ENCODE measurements at places on chromosomes 5 and 9.
A peak's percentile ranks its signal among the peaks of the same experiment; 100 is the strongest.

- no peak for DNase-seq
Measured at GRCh38 chr9:15693701-15694100, 140.9 kb downstream of the CCDC171 start.

GRCh38 chr5:38265546-38266179 is 7.3 kb downstream of the EGFLAM start:
- peak; percentile 61 for DNase-seq

DNA sequence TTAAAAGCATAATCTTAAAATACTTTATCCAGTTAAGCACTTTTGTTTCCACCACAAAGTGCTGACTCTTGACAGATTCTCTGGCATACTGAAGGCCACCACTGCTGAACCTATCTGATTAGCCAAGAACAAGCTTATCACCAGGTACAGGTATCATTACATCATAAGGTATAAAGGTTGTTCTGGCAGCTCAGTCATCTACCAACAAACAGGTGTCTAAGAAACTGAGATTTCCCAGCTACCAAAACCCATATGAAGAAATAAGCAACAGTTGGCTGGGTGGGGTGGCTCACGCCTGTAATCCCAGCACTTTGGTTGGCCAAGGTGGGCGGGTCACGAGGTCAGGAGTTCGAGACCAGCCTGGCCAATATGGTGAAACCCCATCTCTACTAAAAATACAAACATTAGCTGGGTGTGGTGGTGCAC is 5.0 kb downstream of the MTMR12 start:
- no peak for DNase-seq

GRCh38 chr9:124506931-124507879 is at the start of gene NR5A1:
Gene NR5A1 (minus strand): TSS chr9:124507399. CDS start chr9:124503395, 4,004 bp downstream.
- DNase-seq, result no peak

DNA sequence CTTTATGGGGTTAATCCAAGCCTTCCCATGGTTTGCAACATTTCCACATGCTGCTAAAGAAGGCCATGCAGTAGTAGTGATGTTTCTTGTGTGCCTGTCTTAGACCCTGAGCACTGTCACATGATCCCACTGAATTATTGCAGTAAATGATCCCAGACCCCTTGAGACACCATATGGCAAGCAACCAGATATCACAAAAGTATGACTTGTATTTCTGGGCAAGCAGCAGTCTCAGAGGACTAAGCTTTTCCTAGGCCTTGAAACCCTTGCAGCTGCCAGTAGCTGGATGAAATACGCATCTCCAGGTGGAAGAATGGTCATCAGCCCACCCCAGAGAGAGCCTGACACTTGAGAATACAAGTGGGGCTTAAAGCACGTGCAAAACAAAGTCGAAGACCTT is 41.8 kb downstream of the CDO1 start:
- DNase-seq, result peak; percentile 69

- DNase-seq, result no peak
Measured at GRCh38 chr5:1468629-1469527, 23.6 kb upstream of the SLC6A3 start.

DNA sequence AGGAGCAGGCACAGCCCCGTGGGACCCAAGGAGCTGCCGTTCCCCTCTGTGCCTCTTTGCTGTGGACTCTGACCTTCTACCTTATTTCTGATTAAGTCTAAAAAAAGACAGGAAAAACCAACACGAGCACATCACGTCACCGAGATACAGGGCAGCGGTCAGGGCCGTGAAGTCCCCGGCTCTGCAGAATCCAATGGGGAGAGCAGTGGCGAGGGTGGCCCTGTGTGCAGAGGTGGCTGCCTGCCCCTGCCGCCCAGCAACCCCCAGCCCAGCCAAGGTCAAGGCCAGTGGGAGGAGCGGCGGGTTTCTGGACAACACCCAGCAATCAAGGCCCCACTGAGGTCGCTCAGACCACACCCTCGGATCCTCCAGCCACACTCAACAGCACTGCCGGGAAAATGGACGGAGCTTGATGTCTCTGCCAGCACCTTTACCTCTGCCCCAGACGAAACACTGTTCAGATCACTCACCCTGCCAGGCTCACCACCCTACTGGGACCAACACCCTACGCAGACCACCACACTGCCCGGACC is 32.7 kb upstream of the SLC9A3 start:
- no peak for DNase-seq

All from NCI-H69 (cell line).